ENCODE measurements at places on chromosomes 12 and 14.

GRCh38 chr14:76428611-76429010, 52.7 kb downstream of the ESRRB start:
- no peaks in the 10 kb centered on the region for H3K4me1 ChIP-seq
- no peak overlapping the region for H3K4me3 ChIP-seq
- no peaks in the 10 kb centered on the region for H3K36me3 ChIP-seq
- H3K27me3 ChIP-seq: no peaks in the 10 kb centered on the region

GRCh38 chr14:52325630-52326029, 11.5 kb downstream of the PTGER2 start:
- DNase-seq: no peak
- H3K36me3 ChIP-seq: no peaks in the 10 kb centered on the region
- H3K4me1 ChIP-seq: no peaks in the 10 kb centered on the region
- no peak overlapping the region for H3K4me3 ChIP-seq

DNA sequence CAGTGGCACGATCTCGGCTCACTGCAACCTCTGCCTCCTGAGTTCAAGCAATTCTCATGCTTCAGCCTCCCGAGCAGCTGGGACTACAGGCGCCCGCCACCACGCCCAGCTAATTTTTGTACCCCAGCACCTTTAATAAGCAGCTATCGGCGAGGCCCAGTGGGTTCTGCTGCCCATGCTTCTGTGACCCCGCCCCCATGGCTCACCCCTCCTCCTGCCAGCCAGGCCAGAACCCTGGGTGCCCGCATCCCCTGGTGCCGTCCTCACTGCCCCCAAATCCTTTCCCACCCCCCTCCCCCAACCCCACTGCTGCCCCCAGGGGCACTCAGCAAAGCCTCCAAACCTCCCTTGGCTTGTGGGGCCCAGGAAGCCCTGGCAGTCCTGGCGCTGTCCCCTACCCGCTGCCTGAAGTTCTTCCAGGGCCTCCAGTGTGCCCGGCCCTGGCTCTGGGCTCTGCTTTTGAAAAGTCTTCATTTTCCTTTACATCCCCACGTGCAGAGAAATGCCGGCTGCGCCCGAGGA, 14.5 kb downstream of the BAG5 start:
- no peaks in the 10 kb centered on the region for H3K4me1 ChIP-seq
- no peaks in the 10 kb centered on the region for H3K27me3 ChIP-seq
- no peaks in the 10 kb centered on the region for H3K36me3 ChIP-seq
- H3K27ac ChIP-seq: no peak overlapping the region

- DNase-seq: no peak
- H3K4me1 ChIP-seq: no peaks in the 10 kb centered on the region
- no peaks in the 10 kb centered on the region for H3K36me3 ChIP-seq
- H3K27ac ChIP-seq: no peak overlapping the region
- H3K27me3 ChIP-seq: no peaks in the 10 kb centered on the region
Observed at GRCh38 chr14:101469382-101470247, 91.7 kb upstream of the DIO3 start.

Measured in naive thymus-derived CD4-positive, alpha-beta T cell (primary cell).